ENCODE measurements at places on chromosomes 4 and X.

DNA sequence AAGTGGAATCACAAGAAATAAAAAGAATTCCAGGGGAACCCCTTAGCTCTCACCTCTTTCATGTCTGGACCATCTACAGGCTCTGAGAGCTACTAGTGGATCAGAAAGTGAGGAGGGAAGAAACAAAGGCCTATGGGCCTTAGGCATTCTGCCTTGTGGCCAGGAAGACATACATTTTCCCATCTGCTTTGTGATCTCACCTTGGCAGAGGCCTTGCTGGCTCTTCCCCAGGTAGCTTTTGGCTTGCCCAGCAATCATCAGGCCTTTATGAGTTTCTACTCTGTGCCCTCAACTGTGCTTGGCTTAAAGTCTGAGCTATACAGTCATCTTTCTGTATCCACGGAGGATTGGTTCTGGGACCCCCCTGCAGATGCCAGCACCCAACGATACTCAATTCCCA, 28.3 kb upstream of the CD99L2 start:
- no peak for DNase-seq

DNA sequence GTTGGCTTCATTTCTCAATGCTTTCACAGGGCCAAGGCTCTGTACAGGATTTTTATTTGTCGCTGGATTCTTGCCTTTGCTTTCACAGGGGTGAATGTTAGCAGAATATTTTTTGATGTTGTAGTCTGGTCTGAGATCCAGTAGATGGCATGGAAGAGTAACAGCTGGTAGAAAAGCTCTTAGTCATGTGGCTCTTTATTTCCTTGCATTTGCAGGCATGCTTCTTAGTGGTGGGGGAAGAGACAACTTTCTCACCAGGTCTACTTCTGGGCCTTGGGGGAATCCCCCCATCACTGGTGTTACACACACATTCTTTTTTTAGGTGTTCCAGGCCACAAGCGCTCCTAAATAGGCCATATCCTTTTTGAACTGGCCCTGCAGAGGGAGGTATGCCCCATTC, 58.2 kb upstream of the DKK2 start:
- peak; percentile 57 for DNase-seq

GRCh38 chr4:26157541-26157940, 163.3 kb upstream of the RBPJ start:
- DNase-seq = no peak

DNA sequence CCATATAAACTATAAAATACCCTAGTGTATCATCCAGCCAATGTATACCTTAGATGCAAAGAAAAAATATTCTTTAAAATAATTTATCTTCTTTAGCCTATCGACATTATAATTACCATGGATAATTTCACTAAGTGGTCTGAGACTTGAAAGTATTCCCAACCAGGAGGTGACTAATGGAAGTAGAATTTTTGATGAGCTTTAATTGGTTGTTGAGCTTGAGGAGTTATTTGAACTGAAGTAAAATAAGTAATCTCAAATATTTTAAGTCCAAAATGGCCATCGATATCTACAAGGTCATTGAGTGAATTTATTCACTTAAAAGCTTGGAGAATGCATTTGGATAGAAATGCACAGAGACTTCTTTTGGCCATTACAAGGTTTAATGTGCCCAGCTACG, 436.2 kb downstream of the TLL1 start:
- no peak for DNase-seq

All from bronchial epithelial cell (primary cell).